Activated T-cell treated with anti-CD3 and anti-CD28 coated beads for 4 hours (primary cell): ENCODE measurements at places on chromosomes 6 and 20.

GRCh38 chr6:163406366-163406765 lies 8.2 kb upstream of the QKI start:
- DNase-seq: no peak

- no peak for DNase-seq
Observed at GRCh38 chr6:3357678-3358077, 98.9 kb downstream of the PSMG4 start.

DNA sequence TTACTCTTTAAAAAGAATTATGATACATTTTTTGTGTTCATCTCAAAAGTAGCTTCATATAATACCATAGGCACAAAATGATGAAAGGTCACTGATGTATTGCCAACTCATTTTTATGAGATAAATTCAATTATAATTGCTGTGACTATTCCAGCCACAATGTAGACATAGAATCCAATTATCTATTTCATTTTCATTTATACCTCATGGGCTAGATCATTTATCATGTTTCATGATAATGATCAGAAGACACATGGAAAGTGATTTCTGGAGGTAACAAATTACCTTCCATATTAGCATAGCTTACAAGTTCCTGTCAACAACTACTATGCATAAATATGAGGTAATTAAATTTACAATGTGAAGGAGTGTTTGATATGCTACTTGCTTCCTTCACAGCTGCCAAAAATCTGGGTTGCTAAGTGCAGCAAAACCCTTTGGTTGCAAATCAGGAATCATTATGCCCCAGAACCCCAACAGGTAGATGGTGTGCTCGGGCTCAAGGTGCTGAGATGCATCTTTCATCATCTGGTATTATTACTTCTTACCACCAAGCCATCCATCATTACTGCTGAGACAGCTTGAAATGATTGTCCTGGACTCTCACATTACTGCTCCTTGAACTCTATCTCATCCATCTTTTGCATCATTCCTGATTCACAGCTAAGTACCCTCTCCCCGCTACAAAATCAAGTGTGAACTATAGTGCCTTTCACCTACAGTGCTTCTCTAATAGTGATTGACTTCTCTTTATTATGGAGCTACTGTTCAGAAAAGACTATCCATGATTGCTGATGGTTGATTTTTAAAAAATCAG lies 306.0 kb upstream of the THEMIS start:
- DNase-seq: no peak

DNA sequence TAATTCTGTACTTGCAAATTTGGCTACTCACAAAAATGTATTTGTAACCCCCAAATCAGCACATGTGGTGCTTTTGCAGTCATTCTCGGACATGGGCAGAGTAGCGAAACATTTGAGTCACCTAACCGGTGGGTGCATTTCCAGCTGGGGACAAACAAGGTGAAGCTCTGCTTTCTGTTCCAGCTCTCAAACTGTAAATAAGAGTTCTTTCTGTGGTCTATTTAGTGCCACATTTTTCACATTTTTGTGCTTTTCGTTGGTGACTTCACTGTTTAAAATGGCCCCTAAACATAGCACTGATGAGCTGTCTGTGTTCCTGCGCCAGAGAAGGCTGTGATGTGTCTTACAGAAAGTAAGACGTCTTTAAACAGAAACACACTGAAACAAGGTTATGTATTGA lies 244.5 kb downstream of the CDC5L start:
- DNase-seq: no peak

DNA sequence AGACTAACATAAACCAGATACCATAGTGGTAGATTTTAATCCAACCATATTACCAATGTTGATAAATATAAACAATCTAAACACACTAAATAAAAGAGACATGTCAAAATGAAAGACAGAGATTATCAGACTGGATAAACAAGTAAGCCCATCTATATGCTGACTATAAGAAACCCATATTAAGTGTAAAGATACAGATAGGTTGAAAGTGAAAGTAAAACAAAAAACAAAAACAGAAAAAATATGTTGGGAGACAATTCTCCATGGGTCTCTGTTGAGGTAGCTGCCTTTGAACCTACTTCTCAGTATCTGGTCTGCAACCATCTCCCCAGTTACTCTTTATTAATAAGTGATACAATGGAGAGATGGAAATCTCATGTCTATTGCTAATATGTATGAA lies 21.2 kb downstream of the REV3L start:
- DNase-seq: no peak

DNA sequence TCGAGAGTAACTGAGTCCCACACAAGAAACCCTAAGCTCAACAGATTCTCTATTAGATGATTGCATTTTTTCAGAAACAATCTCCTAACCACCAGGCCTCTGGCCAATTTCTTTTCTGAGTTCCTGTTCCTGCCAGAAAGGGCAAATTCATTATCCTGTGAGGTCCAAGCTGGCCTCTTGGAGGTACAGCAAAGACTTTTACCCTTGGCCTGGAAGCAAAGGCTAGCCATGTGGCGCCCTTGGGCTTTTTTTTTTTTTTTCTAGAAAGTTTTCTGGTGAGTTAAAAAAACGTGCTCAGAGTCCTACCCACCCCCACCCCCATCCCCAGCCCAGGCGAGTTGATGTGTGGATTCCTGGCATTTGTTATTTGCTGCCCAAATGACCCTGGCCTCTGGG lies 59.0 kb upstream of the EEF1A1 start:
- no peak for DNase-seq

DNA sequence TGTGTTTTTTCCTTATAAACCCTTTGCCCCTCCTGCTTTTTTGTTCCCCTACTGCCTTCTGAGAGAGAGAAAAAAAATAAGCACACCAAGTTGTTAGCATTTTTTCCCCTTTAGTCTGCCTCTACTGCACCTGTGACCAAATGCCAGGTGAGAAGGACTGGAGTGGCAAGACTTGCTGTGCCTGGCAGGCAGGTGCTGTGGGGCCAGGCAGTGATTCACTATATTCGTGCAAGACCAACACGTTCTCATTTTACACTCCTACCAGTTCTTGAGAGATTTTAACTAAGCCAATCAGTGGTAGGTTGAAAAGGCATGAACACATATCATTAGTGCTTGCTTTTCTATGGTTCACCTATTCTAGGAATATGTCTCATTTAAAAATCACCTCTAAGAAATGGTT lies 109.7 kb downstream of the FIG4 start:
- no peak for DNase-seq

- DNase-seq: no peak
Observed at GRCh38 chr6:73532293-73532692, 11.5 kb upstream of the EEF1A1 start.

GRCh38 chr6:35090734-35091133 lies 50.4 kb downstream of the TCP11 start:
- no peak for DNase-seq

DNA sequence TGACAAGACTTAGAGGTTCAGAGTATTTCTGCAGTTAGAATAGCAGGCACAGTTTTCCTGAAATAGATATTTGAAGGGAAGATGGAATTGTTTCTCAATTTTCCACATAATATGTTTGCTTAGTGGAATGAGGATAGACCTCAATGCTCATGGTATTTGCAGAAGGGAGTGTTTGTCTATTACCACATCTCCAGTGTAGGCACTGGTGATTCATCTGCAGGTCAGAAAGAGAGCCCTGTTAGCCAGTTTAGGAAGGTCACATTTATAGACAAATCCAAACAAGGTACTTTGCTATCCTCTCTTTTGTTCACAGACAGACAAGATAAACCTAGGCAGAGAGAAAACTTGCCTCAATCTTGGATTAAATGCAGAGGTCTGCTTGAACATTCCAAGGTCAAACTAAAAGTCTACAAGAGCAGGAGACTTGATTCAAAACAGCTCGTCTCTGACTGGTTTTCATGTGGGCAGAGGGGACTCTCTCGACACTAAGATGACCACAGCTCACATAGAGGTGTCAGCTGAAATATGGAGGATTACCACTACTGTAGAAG lies 22.8 kb downstream of the ISM1 start:
- no peak for DNase-seq

- no peak for DNase-seq
Observed at GRCh38 chr20:2658414-2659354, 5.3 kb downstream of the IDH3B start.

DNA sequence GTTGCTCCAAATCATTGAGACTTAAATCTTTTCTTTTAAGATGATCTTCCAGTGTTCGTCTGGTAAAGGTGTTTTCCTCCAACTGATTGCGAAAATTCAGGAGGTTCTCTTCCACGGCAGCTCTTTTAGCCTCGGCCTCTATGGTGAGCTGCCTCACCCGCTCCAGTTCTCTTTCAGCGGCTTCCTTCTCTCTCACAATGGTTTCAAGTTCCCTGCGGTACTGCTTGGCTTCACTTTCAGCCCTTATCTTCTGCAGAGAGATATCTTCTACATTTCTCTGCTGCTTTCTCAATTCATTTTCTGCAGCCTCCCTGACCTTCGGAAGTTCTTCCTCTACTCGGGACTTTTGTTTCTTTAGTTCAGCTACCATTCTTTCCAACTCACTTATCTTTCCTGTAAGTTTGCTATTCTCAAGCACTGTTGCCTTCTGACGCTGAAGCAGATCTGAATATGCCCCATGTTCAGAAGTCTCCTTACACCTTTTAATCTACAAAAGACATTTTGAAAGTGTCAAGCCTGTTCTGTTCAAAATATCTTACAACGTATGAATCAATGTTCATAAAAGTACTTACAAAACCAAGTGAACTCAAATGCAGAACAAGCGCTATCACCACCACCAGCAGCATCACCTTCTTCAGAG lies 22.3 kb downstream of the DST start:
- DNase-seq: no peak

DNA sequence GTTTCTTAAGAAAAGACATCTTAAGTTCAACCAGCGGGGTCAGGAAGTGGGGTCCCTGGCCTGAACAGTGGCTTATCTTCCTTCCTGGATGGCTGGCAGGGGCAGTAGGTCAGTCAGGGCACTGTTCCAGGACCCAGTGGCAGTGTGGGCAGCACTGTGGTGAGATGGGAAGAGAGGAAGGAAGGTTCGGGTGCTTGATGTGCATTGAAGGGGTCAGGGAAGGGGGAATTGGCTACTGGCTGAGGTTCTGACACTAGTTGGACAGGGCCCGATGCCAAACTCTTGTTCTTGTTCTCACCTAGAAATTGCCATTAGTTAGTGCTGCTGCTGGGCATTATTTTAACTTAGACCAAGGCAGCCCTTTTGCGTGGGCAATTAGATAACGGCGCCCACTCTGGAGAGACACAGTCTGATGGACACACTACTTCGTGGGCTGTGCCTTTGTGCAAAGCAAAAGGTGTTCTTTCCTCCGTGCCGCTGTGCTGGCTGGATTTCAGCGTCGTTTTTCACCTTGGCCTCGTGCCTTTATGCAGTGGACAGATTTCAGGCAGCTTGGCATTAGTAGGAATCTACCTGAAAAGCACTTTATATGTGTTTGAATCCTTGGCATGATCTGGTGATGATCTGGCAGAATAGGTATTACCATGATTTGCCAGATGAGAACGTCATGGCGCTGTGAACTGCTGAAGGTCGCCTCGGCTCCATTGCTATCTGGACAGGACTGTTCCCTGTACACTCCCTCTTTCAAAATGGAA lies 30.3 kb downstream of the UTRN start:
- no peak for DNase-seq

DNA sequence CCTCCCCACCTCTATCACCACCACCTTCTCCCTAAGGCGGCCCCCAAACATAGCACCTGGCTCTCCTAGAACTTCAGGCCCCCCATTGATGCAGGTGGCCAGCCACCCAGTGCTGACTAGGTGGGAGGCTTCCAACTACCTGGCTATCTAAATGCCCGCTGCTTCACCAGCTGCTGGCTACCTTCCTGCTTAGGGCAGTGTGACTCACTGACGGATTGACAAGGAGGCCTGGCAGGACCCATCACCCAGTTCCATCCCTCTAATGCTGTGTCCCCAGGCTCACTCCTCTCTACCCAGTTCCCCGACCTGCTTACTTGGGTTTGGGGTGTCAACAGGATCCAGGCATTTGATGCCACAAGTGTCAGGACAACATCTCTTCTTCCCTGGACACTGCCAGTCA lies 1.1 kb downstream of the SLPI start:
- no peak for DNase-seq

DNA sequence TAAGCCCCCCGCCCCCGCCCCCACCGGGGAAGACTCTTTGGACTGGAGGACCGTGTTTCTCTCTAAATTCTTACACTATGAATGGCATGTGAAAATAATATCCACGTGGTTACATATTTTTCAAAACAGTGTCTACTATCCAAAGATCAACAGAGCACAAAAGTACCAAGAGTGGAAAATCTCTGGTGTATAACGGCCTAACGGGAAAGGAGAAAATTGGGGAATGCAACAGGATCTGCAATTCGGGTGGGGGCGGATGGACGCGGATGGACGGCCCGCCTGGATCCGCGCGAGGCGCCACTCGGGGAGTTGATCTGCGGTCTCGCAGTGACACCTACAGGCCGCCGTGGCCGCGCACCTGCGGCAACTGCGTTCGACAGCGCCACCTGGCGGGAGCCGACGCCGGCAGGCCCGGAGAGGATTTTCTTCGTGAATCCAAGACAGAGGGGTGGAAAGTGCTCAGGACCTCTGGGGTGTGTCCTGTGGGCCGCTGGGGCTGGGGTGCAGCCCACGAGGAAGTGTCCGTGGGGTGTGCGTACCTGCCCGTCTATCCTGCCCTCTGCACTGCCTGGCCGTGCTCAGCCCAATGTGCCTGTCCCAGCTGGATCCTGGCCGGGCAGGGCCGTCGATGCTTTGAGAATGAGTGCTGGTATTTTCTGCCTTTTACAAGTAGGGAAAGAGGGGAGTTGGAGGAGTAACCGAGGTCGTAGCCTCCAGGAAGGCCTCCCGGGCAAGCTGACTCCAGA lies 18.6 kb downstream of the ANKRD60 start:
- DNase-seq: peak; percentile 86

GRCh38 chr20:49347156-49347555 lies 69.3 kb upstream of the ZNFX1 start:
- no peak for DNase-seq
